ENCODE measurements at places on chromosomes 4 and X.

DNA sequence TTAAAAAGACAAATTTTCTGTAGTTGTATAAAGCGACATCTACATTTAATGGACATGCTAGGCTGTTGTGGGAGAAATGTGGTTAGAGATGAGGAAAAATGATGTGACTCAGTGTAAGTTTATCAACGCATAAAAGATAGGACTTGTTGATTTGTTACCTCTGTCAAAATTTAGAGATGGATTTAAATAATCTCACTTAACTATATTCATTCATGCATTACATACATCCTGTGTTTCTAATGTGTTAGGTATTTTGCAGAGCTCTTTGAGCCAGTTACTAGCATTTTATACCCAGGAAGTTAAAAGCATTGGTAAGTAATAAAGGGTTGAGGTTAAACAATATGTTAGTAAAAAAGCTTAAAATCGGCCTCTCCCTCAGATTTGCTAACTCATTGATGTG, 34.3 kb downstream of the METAP1 start:
- no peak for DNase-seq

- DNase-seq, result no peak
These were observed 843.4 kb downstream of the FSTL5 start for GRCh38 chr4:161320377-161320776.

DNA sequence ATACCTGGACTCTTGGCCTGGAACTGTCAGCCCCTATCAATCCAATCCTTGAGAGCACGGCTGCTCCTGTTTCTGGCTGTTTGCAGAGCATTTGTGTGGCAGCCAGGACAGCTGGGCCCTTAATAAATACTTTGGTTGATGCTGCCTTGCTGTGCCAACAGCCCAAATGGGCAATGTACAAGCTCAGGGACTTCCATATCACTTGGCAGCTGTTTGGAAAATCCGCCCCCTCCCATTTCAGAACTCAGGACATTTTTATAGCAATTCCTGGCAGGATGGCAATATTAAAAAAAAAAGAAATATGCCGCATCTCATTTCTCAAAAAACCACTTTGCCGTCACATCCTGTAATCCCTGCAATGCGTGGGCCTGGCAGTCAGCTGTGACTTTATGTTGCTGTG, 218.9 kb downstream of the HS3ST1 start:
- no peak for DNase-seq

- DNase-seq, result no peak
These were observed 6.1 kb downstream of the TMEM156 start for GRCh38 chr4:39026096-39026495.

DNA sequence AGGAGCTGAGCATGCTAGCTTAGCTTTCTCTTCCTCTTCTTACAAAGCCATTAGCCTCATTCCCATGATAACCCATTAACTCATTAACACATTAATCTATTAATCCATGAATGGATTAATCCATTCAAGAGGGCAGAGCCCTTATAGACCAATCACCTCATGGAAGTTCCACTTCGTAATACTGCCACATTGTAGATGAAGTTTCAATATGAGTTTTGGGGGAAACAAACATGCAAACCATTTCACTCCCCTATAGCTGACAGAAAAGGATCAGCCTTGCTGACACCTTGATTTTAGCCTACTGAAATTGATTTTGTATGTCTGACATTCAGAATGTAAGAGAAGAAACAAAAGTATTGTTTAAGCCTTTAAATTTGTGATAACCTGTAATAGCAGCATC, 251.8 kb upstream of the GALNTL6 start:
- no peak for DNase-seq

- DNase-seq, result no peak
These were observed 1.5 kb downstream of the TMEM271 start for GRCh38 chr4:574346-575161.

Measured in activated CD8-positive, alpha-beta T cell treated with anti-CD3 and anti-CD28 coated beads for 36 hours (primary cell).